ENCODE measurements at places on chromosomes 7 and 10.

- no peak for DNase-seq
- no peak overlapping the region for H3K4me3 ChIP-seq
- H3K4me1 ChIP-seq: peaks cover 5% of the 10 kb centered on the region
- no peak overlapping the region for H3K27ac ChIP-seq
- no peaks in the 10 kb centered on the region for H3K36me3 ChIP-seq
These were observed 6.1 kb downstream of the KCTD7 start for GRCh38 chr7:66634816-66635215.

GRCh38 chr7:158973440-158973839 lies 117.1 kb downstream of the DYNC2I1 start:
- no peak overlapping the region for H3K4me3 ChIP-seq
- no peaks in the 10 kb centered on the region for H3K27me3 ChIP-seq
- no peak overlapping the region for H3K27ac ChIP-seq
- H3K4me1 ChIP-seq: peaks cover 2% of the 10 kb centered on the region

- no peak overlapping the region for H3K4me3 ChIP-seq
- H3K4me1 ChIP-seq: no peaks in the 10 kb centered on the region
- H3K27ac ChIP-seq: no peak overlapping the region
- H3K36me3 ChIP-seq: no peaks in the 10 kb centered on the region
These were observed 166.3 kb downstream of the ADRA2A start for GRCh38 chr10:111243126-111243525.

GRCh38 chr10:60093317-60093716 lies 187.0 kb upstream of the CCDC6 start:
- H3K27me3 ChIP-seq: no peaks in the 10 kb centered on the region
- no peak overlapping the region for H3K4me3 ChIP-seq
- H3K4me1 ChIP-seq: no peaks in the 10 kb centered on the region
- no peaks in the 10 kb centered on the region for H3K36me3 ChIP-seq
- no peak for DNase-seq

- H3K27ac ChIP-seq: no peak overlapping the region
- no peaks in the 10 kb centered on the region for H3K36me3 ChIP-seq
- H3K4me3 ChIP-seq: no peak overlapping the region
- no peak for DNase-seq
- peaks cover 5% of the 10 kb centered on the region for H3K4me1 ChIP-seq
- H3K27me3 ChIP-seq: no peaks in the 10 kb centered on the region
These were observed 722.7 kb upstream of the CELF2 start for GRCh38 chr10:10294881-10295529.

All from ovary (tissue), 10 donors.